Epithelial cell of proximal tubule (primary cell): ENCODE measurements at places on chromosomes 12 and 14.

GRCh38 chr12:104670439-104671408 is 214.0 kb downstream of the CHST11 start:
- DNase-seq: no peak

- no peak for DNase-seq
Measured at GRCh38 chr14:68574461-68574860, 218.4 kb downstream of the ZFP36L1 start.

GRCh38 chr14:94119071-94119470 is 8.5 kb downstream of the IFI27 start:
- DNase-seq: no peak

GRCh38 chr14:42429401-42429800 is 822.7 kb downstream of the LRFN5 start:
- DNase-seq: no peak

DNA sequence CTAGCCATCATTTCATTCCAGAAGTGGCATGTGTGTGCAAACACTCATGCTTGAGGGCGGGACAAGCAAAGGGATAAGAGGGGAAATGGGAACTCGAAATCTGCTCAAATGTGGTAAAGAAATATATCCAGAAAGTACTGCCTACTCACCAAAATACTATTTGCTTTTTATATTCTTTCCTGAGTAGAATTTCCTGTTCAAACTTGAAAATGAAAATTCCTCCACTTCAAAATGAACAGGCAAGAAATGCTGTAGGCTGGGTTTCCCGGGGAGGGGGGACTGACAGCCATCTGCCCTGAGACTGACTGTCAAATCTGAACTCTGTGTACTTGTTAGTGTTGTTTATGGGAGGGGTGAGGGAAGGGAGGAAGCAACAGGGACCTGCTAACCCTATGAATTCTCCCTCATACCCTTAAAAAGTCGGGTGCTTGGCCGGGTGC is 34.6 kb downstream of the NTF3 start:
- DNase-seq: no peak
